ENCODE measurements at places on chromosomes 2 and 18.
A peak's percentile ranks its signal among the peaks of the same experiment; 100 is the strongest.

- no peak for DNase-seq
Observed at GRCh38 chr2:123546353-123546752, 478.7 kb upstream of the CNTNAP5 start.

DNA sequence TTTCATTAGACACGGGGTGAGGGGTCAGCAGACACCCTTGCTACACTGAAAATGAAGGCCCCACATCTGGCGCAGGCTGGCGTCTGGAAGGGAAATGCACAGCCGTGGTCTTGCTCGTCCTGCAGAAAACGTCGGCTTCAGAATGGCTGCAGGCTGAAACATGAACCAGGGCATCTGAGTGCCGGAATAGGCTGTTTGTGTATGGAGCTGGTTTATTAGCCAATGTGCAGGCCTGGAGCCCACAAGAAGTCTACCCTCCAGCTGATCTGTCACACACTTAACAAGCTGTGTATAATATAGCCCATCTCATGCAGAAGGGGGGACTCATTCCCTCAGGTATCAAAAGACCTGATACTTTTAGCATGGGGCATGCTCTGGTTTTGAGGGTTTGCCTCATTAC, 153.4 kb upstream of the SOX11 start:
- no peak for DNase-seq

DNA sequence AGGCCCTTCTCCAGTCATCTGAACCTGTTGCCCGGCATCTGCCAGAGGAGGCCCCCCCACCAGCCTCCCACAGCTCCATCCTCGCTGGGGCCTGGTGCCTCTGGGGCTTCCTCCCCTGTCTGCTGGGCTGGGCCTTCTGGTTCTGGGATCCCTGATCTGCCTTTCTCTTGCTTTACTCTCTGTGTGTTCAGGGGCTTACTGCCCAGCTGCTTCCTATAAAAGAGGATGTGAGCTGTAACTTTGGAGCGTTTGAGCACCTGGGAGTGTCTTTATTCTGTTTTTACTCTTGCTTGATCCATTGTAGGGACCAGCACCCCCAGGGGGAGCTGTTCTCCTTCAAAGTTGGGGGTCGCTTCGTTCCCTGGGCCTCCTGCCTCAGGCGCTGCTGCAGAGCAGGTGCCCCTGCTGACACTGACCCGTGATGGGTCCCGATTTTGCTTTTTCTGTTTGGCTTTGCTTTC, 23.1 kb upstream of the FAHD2A start:
- no peak for DNase-seq

DNA sequence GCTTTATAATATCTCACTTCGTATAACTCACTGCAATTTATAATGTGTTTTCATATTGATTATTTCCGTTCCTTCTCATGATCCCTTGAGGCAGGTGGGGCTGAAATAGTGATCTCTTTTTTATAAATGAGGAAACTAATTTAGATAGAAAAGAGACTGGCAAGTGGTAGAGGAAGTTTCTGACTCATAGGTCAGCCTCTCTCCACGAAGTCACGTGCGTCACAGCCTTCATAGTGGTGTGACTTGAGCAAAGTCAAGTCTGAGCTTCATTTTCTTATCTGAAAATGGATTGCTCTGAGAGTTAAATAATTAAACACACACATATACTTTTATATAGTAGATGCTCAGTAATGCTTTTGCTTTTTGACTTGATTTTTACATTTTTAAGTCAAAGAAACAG, 19.9 kb downstream of the ABCG5 start:
- DNase-seq = no peak

GRCh38 chr2:190853531-190854383, 26.9 kb upstream of the GLS start:
- DNase-seq = no peak

DNA sequence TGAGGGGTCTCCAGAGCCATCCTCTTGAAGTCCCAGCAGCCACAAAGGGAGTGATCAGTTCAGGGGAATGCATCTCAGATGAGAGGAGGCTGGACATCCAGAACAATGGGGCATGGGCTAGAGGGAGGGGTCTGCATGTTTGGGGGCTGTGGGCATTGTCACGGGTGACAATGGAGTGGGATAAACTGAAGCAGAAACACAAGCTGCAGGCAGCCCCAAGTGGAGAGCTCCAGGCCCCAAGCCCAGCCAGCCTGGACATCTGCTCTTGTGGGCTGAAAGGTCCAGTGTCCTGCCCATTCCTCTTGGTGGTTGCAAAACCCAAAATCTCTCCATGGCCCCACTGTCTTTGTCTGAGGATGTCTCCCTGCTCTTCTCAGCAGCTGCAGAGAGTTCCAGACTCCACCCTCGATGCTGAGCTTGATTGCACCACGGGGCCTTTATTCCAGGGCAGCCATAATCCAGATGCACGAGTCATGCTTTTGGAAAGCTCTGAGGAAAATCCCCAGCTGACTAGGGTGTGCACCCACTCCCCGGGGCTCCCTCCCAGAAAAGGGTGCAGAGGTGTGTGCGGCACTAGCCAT, 149.4 kb downstream of the TNS1 start:
- no peak for DNase-seq

GRCh38 chr2:196213252-196213980, 42.0 kb upstream of the STK17B start:
- no peak for DNase-seq

DNA sequence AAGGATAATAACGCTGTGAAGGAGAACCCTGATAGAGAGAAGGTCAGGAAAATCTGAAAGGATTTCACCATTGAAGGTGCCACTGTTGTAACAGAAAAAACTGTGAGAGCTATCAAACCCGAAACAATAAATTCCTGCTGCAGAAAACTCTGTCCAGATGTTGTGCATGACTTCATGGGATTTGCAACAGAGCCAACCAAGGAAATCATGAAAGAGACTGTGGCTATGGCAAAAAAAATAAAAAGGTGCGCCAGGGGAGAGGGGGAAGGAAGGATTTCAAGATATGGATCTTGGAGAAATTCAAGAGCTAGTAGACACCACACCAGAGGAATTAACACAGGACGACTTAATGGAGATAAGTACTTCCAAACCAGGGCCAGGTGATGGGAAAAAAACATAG, 88.0 kb downstream of the LDLRAD4 start:
- DNase-seq = no peak

- DNase-seq = peak; percentile 33
Observed at GRCh38 chr2:16978301-16978700, 312.7 kb upstream of the CYRIA start.

DNA sequence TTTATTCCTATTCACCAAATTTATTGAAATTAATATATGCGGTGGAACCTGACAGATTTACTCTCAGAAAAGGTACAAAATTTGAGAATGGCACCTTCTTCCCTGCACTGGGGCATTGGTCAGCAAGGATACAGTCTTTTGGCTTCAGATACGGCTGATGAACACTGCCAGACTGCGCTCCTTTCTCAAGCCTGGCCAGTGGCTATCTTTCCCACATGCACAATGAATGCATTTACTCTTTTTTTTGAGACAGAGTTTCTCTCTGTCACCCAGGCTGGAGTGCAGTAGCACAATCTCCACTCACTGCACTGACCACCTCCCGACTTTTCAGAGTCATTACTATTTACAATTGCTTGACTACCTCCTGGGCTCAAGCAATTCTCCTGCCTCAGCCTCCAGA, 61.6 kb downstream of the MOB4 start:
- DNase-seq = no peak

DNA sequence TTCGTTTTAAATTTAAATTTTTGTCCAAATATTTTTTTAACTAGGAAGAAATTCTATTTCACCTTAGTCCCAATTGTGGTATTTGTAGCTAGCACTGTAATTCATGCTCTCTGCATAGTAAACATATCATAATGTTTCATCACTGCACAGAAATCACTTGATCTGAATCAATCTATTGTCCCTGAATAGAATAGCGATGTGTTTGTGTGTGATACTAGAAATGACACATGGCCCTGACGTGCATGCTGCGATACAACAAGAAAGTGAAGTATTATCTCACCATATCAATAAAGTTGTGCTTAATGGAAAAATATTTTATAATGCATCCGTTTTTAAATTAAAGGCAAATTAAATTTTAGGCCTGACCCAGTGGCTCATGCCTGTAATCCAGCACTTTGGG, 10.0 kb downstream of the TTL start:
- no peak for DNase-seq

DNA sequence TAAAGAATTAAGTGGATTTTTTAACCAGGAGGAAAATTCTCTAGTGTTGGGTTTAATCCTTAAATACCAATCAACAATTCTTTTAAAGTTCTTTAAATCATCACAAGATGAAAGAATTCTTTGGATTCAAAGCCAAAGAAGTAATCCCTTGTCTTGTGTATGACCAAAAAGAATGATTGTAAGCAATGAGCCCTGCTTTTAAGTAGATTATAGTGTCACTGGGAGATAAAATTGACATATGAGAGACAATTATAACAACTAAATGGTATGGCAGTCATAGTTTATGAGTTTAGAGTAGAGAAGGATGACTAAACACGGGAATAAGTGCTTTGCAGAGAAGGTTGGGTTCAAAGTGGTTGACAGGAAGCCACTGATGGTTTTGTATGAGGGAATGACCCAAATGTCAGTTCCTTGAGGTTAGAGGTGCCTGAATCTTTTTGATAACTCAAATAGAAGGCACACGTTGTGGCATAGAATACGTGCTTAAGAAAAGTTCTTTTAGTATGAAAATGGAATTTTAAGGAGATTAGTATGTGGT, 199.6 kb upstream of the TCF4 start:
- DNase-seq = no peak

GRCh38 chr18:25787276-25787675, 303.1 kb downstream of the SS18 start:
- no peak for DNase-seq

GRCh38 chr2:101980368-101980767, 11.4 kb upstream of the IL1R2 start:
- no peak for DNase-seq

DNA sequence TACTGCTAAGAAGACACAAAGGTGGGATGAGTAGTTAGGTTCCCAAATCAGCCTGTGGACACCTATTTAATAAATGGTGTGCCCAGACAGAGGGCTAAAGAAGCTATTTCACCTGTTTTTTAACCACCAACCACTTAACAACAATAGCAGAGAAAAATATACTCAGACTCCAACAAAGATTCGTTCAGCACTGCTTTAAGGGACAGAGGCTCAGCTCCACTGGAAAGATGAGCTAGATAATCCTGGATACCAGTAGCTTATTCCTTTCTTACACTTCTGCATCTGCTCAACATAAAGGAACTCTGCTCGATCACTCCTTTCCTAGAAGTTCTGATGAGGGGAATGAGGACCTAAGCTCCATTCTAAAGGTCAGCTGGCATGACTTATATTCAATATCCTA, 44.5 kb downstream of the PTCD3 start:
- no peak for DNase-seq

DNA sequence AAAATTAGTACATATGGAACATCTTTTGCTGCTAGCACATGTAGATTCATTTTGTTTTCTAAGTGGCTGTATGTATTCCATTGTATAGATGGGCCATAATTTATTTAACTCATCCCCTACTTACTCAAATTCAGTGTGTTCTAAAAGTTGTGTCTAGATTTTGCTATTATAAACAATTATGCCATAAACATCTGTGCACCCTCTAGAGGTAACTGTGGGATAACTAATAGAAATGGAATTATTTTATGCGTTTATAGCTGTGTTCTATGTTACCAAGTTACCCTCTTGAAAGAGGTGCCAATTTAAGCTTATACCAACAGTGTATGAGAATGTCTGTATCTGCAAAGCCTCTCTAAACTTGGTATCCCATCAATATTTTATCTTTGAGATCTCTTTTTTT, 100.4 kb downstream of the MMADHC start:
- no peak for DNase-seq

- no peak for DNase-seq
Observed at GRCh38 chr2:148602885-148603561, 41.5 kb upstream of the EPC2 start.

DNA sequence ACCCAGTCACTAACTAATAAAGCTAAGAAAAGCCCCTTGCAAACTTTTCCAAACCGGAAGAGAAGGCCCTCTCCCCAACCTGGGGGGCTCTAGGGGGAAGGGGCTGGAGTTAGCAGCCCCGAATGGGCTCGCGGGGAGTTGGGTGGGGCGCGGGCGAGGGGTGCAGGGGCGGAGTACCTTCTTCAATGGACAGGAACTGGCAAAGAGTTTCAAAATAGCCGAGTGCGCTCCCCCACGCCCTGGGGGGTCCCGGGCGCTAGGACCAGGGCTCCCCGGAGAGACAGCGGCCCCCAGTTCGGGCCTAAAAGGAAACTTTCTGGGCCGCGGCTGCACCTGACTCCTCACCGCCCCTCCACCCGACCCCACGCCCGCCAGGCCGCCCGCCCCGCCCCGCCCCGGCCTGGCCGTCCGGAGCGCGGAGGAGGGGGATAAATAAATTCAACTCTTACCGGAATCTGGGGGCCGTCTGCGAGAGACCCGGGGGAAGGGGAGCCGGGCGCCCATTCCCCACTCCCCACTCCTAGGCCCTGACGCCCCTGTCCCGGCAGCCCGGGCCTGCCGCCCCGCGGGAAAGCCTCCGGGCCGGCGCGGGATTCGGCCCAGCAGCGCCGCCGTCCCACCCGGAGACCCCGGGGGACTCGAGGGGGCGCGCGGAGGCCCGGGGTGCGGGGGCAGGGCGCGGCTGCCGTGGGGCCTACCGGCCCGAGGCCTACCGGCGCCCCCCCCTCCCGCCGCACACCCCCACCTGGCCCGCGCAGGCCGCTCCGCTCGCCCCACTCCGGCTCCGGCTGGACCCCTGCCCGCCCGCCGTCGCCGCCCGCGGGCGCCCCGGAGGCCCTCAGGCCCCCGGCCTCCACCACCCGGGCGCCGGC, 868 bp downstream of the INO80D start:
- DNase-seq = peak; percentile 71

DNA sequence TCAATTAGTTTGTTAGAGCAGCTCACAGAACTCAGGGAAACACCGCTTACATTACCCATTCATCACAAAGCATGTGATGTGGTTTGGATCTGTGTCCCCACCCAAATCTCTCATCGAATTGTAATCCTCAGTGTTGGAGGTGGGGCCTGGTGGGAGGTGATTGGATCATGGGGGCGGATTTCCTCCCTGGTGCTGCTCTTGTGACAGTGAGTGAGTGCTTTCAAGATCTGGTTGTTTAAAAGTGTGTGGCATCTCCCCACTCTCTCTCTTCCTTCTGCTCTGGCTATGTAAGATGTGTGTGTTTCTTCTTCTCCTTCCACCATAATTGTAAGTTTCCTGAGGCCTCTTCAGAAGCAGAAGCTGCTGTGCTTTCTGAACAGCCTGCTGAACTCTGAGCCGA, 63.5 kb upstream of the AGPS start:
- DNase-seq = no peak

DNA sequence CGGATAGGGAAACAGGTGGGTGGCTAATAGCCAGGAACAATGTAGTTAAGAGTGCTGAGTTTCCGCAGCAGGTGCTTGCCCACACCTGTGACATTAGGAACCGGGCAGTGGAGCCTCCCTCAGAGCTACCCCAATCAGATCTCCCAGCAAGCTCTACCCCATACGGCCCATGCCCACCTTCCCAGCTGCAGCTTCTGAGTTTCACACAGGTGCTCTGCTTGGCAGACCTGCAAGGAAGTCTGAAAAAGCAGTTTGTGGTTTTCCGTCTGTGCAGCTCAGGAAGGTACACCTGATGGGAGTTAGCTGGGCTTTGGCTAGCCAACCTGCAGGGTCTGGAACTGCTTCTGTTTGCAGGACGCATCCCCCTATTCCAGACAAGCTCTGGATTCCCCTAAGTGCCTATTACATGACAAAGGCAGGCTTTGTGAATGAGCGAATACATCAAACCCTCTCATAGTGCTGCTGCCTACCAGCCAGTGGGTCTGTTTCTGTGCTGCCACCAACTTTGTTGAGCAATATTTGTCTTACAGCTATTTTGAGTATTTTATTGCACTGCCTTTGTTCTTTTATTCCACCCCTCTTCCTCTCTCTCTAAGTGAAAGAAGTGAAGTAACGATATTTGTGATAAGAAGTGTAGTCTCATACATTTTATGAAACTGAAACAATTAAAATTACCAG, 24.7 kb upstream of the CEP68 start:
- no peak for DNase-seq
